ENCODE measurements at places on chromosomes 5 and 9. TPM values are rescaled to one million over a fixed set of nuclear protein-coding genes. Genes with fewer than 3 reads are reported as not detected.
A peak's percentile ranks its signal among the peaks of the same experiment; 100 is the strongest.

DNA sequence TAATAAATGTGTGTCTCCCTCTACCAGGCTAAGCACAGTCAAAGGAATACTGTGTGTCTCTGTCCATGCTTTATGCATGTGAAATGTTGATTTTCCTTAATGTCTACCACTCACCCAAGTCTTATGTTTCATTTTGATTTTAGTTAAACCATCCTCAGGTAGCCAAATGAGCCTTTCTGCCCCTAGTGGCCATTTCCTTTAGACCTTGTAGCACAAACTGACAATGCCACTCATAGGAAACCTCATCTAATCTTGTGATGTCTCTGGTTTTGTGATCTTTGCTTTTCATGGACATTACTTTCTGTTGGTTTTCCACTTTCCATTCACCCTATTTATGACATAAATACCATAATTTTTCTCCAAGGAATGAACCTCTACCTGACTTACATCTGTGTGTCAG is 820.8 kb downstream of the MAT2B start:
- no peak for DNase-seq

- DNase-seq, result no peak
Observed at GRCh38 chr9:37683531-37684371, 33.0 kb downstream of the FRMPD1 start.

C9orf50 gene
- not detected for total RNA-seq

CPLANE1 gene
- total RNA-seq, result 17.9 TPM

PCDHAC2 gene
- not detected for total RNA-seq

RLN2 gene
- not detected for total RNA-seq

GRCh38 chr5:67992923-67993322 is 222.6 kb upstream of the PIK3R1 start:
- DNase-seq, result peak; percentile 33

LCN12 gene
- total RNA-seq, result not detected

OTULINL gene
- total RNA-seq, result 0.18 TPM

CHSY3 gene
- 1.4 TPM for total RNA-seq

Data from IMR-90 (cell line).